ENCODE measurements at places on chromosomes 1 and 21. TPM values are rescaled to one million over a fixed set of nuclear protein-coding genes. Genes with fewer than 3 reads are reported as not detected.

DNA sequence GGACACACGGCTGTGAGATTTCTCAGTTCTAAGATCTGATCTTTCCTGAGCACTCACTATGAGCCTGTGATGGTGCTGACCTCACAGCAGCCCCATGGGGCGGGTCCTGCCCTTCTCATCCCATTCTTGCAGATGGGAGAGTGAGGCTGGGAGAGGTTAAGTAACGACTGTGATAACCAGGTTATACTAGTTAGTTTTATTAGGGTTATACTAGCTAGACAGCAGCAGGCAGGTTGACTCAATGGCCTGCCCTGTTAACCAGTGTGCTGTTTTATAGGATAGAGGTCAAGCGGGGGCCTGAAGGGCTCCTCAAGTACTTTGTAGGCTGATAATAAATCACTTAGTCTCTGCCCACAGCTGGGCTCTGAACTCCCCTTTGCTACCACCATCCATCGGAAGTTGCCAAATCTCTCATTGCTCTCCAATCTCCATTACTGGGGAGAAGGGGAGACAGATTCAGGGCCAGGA lies 4.8 kb downstream of the CNTN2 start:
- no peak for DNase-seq

GRCh38 chr1:245683676-245684075 lies 528.9 kb downstream of the KIF26B start:
- no peak for DNase-seq

DNA sequence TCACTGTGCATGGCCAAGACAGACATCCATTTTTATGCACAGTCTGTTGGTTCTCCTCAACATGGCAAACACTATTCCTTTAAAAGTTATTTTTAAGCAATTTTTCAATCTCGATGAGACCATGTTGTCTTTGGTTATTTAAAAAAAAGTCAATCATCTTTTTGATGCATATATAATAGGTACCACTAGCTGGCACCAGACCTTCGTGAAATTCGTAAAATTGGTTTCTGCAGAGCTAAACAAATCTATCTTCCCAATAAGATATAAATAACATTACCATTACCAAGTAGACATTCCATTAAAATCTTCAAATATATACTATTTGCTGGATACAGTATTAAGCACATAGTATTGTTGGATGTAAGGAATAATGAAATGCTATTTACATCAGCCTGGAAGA lies 220.0 kb upstream of the GREM2 start:
- DNase-seq = no peak

- no peak for DNase-seq
These were observed 8.7 kb downstream of the CD247 start for GRCh38 chr1:167509587-167509986.

LIN28A gene
- not detected for total RNA-seq

Measured in activated CD4-positive, alpha-beta T cell treated with anti-CD3 and anti-CD28 coated beads, Interleukin-2, amount 10 ng/mL, durations not matched to agents 7 days and 5 days (primary cell).